ENCODE measurements at places on chromosomes 3 and 15.

DNA sequence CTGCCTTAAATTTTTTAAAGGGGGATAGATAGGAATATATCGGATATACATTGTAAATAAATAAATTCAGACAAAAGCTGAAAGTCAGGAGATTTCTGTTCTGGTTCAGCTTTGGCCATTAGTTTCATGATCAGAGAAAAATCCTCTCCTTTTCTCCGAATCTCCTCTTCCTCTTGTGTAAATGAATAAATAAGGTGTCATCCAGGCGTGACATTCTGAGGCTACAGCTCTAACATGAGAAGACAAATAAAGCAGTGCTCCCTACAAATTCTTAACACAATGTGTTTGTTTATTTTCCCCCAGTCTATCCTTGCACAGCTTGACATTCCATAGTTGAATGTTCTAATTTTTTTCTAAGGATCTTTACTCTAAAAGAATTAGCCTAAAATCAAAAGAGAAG lies 9.4 kb upstream of the MB21D2 start:
- DNase-seq, result no peak

DNA sequence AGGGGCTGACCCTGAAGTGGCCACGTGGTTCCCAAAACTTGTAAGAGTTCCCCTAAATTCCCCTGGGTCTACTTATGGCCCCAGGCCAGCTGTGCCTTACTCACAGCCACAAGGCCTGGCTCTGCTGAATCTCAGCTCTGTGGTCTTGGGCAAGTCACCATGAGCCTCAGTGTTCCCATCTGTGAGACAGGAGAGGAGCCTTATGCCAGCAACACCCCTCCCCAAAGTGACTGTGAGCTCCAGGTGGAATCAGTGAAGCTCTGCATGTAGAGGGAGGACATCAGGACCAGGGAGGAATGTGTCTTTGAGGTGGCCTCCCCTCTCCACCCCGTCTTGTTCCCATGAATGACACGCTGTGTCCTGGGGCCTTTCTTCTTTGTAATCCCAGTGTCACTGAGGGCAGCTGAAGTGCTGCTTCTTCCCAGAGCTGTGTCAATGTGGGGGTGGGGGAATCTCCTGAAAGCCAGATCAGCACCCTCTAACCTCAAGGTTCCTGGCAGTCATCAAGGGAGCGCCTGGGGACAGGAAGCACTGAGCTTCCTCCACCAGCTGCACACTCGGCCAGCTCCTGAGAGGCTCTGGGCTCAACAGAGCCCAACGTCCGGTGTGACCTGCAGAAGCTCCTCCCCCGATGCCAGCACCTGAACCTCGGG lies 258.9 kb downstream of the UACA start:
- DNase-seq, result no peak

GRCh38 chr3:145243875-145244274 lies 917.1 kb downstream of the PLOD2 start:
- peak; percentile 56 for DNase-seq

DNA sequence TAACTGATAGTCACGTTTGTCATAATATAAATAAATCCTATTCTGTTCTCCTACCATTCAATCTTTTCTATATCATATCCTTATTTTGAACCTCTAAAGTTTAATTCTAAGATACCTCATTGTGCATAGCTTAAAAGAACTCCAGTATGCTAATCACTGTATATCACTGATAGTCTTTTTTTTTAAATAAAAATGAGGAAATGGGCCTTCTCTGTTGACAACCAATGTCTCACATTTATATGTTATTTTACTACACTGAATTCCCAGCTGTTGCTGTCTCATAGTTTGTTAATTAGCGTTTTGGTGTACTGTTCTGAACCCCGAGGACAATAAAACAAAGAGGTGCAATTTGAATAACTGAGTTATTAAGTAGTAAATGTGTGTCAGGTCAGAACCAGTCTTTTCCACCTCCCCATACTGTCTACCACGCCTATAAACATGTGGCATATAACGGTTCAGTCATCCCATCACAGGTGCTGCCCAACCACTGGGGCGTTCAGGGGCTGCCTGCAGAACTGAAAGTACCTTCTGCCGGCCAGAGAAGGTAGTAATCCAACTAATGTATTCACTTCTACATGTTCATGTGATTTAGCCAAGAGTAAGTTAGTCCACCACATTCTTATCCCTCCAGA lies 14.9 kb downstream of the CBLB start:
- DNase-seq, result no peak

DNA sequence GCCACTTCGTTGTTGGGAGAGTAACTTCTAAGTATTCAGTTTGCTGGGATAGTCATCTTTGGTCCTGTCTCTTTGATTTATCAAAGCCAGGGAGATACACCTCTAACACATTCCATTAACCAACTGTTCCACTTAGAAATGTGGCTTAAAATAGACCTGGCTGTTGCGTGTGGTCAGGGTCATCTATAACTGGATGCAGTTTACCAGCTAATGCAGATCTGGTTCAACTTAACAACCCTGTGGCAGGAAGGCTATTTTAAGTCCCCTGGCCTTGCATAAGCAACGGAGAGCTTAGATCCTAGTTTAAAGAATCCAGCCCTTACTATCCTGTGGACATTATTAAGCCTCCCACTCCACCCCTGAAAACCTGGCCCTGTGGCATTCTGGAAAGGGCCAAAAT lies 28.1 kb upstream of the CAPN3 start:
- DNase-seq, result no peak

- DNase-seq, result no peak
Observed at GRCh38 chr15:46676233-46677206, 1040.8 kb upstream of the SEMA6D start.
